ENCODE measurements at places on chromosomes 16 and 17.

DNA sequence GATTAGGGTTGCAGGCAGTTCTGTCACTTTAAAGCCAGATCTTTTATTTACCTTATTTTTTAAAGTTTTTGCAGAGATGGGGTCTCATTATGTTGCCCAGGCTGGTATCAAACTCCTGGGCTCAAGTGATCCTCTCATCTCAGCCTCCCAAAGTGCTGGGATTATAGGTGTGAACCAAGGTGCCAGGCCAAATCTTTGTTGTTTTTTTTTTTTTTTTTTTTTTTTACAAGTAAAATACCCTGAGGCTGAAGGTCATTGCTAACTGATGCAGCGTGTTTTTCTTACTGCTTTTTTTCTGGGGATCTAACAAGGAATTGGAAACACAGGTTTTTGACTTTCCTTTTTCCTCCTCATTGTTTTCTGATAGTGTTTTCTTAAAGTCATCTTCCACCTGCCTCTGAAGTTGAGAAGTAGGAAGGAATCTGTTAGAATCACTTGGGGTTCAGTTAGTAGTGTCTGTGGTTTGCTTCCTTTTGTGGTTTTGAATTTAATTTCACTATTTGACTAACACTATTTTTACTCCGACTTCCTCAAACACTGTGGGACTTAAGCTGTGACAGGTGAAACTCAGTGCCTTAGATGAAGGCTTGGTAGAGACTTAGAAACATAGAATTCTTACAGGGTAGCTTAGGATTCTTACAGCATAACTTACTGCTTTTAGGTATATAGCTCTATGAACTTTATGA lies 22.2 kb downstream of the CLTC start:
- DNase-seq: no peak

- no peak for DNase-seq
These were observed 20.0 kb upstream of the WFIKKN1 start for GRCh38 chr16:610513-611381.

DNA sequence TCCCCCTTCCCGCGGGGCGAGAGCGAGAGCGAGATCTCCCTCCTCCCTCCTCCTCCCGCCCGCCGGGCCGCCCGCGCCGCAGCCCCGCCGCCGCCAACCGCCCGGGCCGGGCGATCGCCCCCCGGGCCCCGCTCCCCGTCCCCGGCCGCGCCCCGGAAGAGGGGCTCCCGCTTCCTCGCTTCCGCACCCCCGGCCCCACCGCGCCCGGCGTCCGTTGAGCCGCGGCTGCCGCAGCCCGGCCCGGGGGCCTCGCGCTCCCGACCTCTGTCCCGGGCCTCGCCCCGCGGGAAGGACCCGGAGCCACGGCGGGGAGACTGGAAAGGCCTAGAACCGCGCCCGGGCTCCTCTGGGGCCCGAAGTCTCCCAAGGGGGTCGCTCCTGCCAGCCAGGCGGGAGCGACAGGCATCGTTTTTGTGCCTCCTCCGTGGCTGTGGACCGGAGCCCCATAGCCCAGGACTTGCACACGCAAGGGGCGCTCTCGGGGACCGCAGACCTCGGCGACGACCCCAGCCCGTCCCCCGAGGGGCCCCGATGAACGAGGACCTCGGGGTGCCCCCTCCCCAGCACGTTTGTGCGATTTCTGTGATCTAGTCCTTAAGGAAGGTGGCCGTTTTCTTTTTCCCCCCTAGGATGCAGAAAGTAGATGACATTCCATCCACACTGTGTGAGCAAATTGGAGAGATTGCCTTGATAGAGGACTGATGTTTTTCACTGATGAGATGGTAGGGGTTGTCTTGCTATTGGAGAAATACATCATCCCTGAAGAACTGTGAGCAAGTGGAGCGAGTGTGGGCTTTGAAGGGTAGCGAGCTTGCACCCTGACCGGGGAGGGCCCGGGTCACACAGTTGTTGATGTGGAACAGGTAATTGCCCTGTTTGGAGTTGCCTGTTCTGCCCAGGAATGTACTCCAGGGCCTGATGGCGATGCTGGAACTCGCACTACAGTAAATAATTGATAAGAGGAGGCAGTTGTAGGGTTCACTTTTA lies 611 bp downstream of the BANP start:
- no peak for DNase-seq

DNA sequence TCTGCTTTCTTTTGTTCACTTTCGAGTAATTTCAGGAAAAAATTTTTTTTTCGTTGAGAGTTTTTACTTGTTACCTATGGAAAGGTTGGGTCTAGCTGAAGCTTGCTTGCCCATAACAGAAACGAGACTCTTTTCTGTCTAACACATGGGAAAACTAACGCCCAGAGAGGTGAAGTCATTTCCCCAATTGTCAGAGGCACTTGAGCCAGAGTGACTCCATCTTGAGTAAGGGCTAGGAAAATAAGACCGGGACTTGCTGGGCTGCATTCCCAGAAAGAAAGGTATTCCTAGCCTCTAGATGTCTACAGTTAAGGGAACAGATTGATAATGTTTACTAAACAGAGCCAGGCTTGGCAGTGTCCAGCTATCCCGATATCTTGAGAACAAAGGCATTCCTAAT lies 26.8 kb downstream of the PRKCB start:
- no peak for DNase-seq

GRCh38 chr17:59073972-59074371 lies 32.7 kb downstream of the TRIM37 start:
- no peak for DNase-seq

DNA sequence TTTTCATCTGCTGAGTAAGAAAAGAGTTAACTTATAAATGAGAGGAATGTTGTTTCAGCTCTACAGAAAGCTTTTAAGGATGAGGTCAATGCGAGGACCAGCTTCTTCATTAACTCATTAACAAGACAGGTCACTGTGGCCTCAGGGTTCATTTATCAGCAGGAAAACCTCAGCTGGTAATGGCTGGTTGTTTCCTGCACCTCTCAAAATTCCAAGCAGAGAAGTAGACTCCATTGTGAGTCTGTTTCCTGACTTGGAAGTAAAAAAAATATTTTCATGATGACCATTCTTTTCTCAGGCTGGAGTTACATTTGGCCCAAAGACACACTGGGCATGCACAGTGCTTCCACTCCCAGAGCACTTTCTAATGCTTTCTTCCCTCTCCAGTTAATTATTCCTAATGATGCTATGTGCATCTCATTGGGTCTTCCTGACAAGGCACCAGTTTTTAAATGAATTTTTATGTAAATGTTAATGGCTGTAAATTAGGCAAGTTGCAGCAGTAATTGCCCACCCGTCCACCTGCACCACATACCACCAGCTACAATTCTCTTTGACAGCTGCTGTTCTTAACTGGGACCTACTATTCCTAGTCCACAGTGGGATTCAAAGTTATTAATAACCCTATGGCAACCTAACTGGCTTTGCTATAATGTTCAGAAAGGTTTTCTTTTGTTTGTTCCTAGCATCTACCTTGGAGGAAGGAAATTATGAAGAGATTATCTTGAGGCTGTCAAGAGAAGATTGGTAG lies 89.5 kb upstream of the BCAR1 start:
- DNase-seq: no peak

DNA sequence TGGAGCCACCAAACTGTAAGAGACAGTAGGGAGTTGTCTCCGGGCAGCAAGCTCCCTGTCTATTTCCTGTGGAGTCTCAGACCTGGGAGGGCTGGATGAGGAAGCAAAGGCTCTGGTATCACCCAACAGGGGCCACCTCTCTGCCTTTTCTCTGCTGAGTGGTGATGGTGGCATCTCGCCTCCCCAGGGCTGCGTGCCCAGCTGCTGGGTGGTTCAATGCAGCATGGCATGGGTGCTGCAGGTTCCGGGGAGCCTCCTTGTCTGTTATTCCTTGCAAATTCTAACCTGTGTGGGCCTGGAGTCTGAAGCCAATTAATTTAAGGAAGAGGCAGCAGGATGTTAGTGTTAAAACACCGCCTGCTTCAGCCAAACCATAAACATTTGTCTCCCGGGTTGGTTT lies 78.2 kb downstream of the CCDC182 start:
- no peak for DNase-seq

- DNase-seq: no peak
These were observed 8.5 kb downstream of the TUBG1 start for GRCh38 chr17:42617956-42618431.

Measured in cortex of kidney (tissue), 1 donor.